ENCODE measurements at places on chromosomes 16 and 17. TPM values are rescaled to one million over a fixed set of nuclear protein-coding genes. Genes with fewer than 3 reads are reported as not detected.

GRCh38 chr17:300881-301280 lies 51.7 kb downstream of the RPH3AL start:
- H3K4me1 ChIP-seq, result peaks cover 16% of the 10 kb centered on the region
- H3K4me3 ChIP-seq, result no peak overlapping the region
- H3K27me3 ChIP-seq, result no peaks in the 10 kb centered on the region

IRX5 gene
- 16.3 TPM for total RNA-seq

ABCC3 gene
- 0.93 TPM for total RNA-seq

- H3K4me3 ChIP-seq, result no peak overlapping the region
- DNase-seq, result no peak
- H3K4me1 ChIP-seq, result no peaks in the 10 kb centered on the region
- H3K27me3 ChIP-seq, result no peaks in the 10 kb centered on the region
- H3K36me3 ChIP-seq, result no peaks in the 10 kb centered on the region
Observed at GRCh38 chr16:81170824-81171223, 67.7 kb upstream of the BCO1 start.

DNA sequence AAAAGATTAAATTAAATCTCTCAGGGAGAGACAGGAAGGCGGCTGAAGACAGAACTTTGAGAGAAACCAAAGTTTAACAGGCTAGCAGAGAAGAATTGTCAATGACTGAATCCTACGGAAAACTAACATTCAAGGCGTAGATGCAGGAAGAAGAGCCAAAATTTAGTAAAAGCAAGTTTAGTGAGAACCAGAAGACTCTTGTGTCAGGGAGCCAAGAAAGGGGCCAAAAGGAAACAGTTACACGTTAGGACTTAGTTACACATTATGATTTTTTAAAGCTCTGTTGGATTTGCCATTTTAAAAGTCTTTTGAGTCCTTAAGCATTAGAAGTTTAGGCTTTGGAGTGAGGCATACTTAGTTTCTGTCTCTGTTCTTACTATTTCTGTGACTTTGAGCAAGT lies 164.6 kb downstream of the CHD9 start:
- H3K4me3 ChIP-seq, result no peak overlapping the region
- no peak overlapping the region for H3K27ac ChIP-seq
- no peaks in the 10 kb centered on the region for H3K27me3 ChIP-seq
- H3K4me1 ChIP-seq, result peaks cover 10% of the 10 kb centered on the region

GRCh38 chr17:5194346-5194745 lies 2.7 kb upstream of the ZNF594 start:
- peaks cover 22% of the 10 kb centered on the region for H3K4me1 ChIP-seq
- peaks cover 27% of the 10 kb centered on the region for H3K36me3 ChIP-seq
- no peak overlapping the region for H3K4me3 ChIP-seq
- no peak overlapping the region for H3K27ac ChIP-seq
- H3K27me3 ChIP-seq, result no peaks in the 10 kb centered on the region

- no peak overlapping the region for H3K4me3 ChIP-seq
- peaks cover 4% of the 10 kb centered on the region for H3K27me3 ChIP-seq
- H3K27ac ChIP-seq, result no peak overlapping the region
- peaks cover 20% of the 10 kb centered on the region for H3K4me1 ChIP-seq
- no peaks in the 10 kb centered on the region for H3K36me3 ChIP-seq
Observed at GRCh38 chr17:57761887-57762286, 16.8 kb upstream of the CCDC182 start.

ZP2 gene
- total RNA-seq, result not detected
